Pericardium fibroblast (primary cell): ENCODE measurements at places on chromosomes 2 and 18. TPM values are rescaled to one million over a fixed set of nuclear protein-coding genes. Genes with fewer than 3 reads are reported as not detected.

The LRP1B gene
- 0.12 and 0.60 TPM in 2 replicates for total RNA-seq

The MOGAT1 gene
- total RNA-seq, result not detected in 2 replicates

The CCDC102B gene
- total RNA-seq, result 4.8 and 5.8 TPM in 2 replicates

The ARHGEF33 gene
- 0.09 TPM in 1 of 2 replicates, not detected in the other for total RNA-seq

The SCN9A gene
- 3.0 and 9.7 TPM in 2 replicates for total RNA-seq

The LCT gene
- total RNA-seq, result not detected in 2 replicates

The FAM237A gene
- not detected in 2 replicates for total RNA-seq

The SIX3 gene
- not detected in 2 replicates for total RNA-seq

The TBR1 gene
- total RNA-seq, result not detected in 2 replicates

The DNPEP gene
- total RNA-seq, result 58.1 and 63.8 TPM in 2 replicates

The OLA1 gene
- 58.4 and 59.4 TPM in 2 replicates for total RNA-seq

The FAM124B gene
- total RNA-seq, result not detected in 2 replicates

The SERPINB3 gene
- total RNA-seq, result not detected in 2 replicates

The IER3IP1 gene
- total RNA-seq, result 14.5 and 20.1 TPM in 2 replicates

The EMX1 gene
- total RNA-seq, result not detected in 2 replicates

The SERPINB10 gene
- total RNA-seq, result 5.4 TPM in 1 of 2 replicates, not detected in the other

The BCL2 gene
- total RNA-seq, result 4.1 and 4.3 TPM in 2 replicates

The DSC3 gene
- 2.8 and 58.1 TPM in 2 replicates for total RNA-seq

The CCDC178 gene
- not detected in 2 replicates for total RNA-seq

The RIT2 gene
- not detected in 2 replicates for total RNA-seq

The SERPINB13 gene
- not detected in 2 replicates for total RNA-seq

The LAMA3 gene
- 3.5 and 7.8 TPM in 2 replicates for total RNA-seq

The ABCB11 gene
- total RNA-seq, result 1.2 TPM in 1 of 2 replicates, not detected in the other

The MXD1 gene
- 4.8 and 6.0 TPM in 2 replicates for total RNA-seq

The TTC32 gene
- total RNA-seq, result 1.2 and 2.3 TPM in 2 replicates

The SCN2A gene
- total RNA-seq, result under 0.01 and 0.77 TPM in 2 replicates

The NR4A2 gene
- total RNA-seq, result 0.47 and 0.68 TPM in 2 replicates

The ACMSD gene
- not detected in 2 replicates for total RNA-seq

The CCDC85A gene
- total RNA-seq, result 0.43 and 1.2 TPM in 2 replicates

The MFSD2B gene
- total RNA-seq, result 0.60 TPM in 1 of 2 replicates, not detected in the other

The VAMP5 gene
- total RNA-seq, result 33.1 and 70.7 TPM in 2 replicates

The ITPRIPL1 gene
- total RNA-seq, result 0.34 and 0.35 TPM in 2 replicates

The TMEM247 gene
- not detected in 2 replicates for total RNA-seq

The SLC14A1 gene
- total RNA-seq, result under 0.01 TPM in 1 of 2 replicates, not detected in the other

The RNF152 gene
- total RNA-seq, result 1.4 and 3.3 TPM in 2 replicates

The HRH4 gene
- total RNA-seq, result not detected in 2 replicates

The EEF1B2 gene
- 580 and 786 TPM in 2 replicates for total RNA-seq

The SPOPL gene
- 5.9 and 16.8 TPM in 2 replicates for total RNA-seq

The C2orf80 gene
- total RNA-seq, result not detected in 2 replicates

The RANBP2 gene
- total RNA-seq, result 25.1 and 29.5 TPM in 2 replicates

The CDH20 gene
- total RNA-seq, result 0.43 and 2.9 TPM in 2 replicates

The NAT8 gene
- total RNA-seq, result not detected in 2 replicates

The TMEFF2 gene
- 0.70 and 5.4 TPM in 2 replicates for total RNA-seq

The KANSL3 gene
- 24.6 and 26.3 TPM in 2 replicates for total RNA-seq

The CYP27C1 gene
- total RNA-seq, result 0.51 and 0.58 TPM in 2 replicates

The ARHGAP15 gene
- not detected in 2 replicates for total RNA-seq

The NMUR1 gene
- total RNA-seq, result under 0.01 TPM in 1 of 2 replicates, not detected in the other

The TEKT4 gene
- total RNA-seq, result not detected in 2 replicates

The SLC23A3 gene
- 0.09 and 0.12 TPM in 2 replicates for total RNA-seq

The HTR2B gene
- total RNA-seq, result 6.9 and 8.0 TPM in 2 replicates

The KHK gene
- 0.12 TPM in 1 of 2 replicates, not detected in the other for total RNA-seq

The ANKRD30B gene
- not detected in 2 replicates for total RNA-seq

The SLC38A11 gene
- not detected in 2 replicates for total RNA-seq

The TMEM163 gene
- under 0.01 TPM in 1 of 2 replicates, not detected in the other for total RNA-seq
